ENCODE measurements at places on chromosomes 2 and 18. TPM values are rescaled to one million over a fixed set of nuclear protein-coding genes. Genes with fewer than 3 reads are reported as not detected.
A peak's percentile ranks its signal among the peaks of the same experiment; 100 is the strongest.

DNA sequence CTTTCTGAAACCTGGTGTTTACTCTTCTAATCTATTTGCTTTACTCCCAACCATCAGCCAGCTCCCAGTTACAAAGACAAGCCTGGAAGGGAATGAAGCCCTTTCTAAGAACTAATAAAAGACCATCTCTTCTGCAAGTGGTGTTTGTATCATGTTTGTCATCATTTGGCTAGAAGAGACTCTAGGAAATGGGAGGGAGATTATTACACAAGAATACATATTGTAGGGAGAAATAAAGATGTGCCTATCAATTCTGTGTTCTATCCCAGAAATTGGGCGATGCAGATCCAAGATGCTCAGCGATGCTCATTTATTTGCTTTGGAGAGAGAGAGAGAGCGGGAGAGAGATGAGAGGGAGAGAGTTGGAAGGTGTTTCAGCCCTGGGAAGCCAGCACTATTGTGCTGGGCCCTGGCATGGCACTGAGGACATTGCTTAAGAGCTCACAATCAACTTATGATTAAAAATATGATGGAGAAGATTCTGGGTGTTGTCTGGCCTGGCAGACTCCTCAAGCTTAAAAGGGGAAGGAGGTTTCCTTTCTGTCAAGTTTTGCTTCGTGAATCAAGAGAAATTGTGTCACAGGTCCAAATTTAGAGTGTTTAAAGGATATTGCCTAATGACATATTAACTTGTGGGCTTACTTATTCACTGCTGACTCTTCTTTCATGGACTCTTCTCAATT, 41.8 kb upstream of the AFF3 start:
- no peaks in the 10 kb centered on the region for H3K36me3 ChIP-seq
- no peak for DNase-seq
- H3K4me3 ChIP-seq: no peak overlapping the region
- no peak overlapping the region for H3K27ac ChIP-seq
- no peaks in the 10 kb centered on the region for H3K4me1 ChIP-seq

The PLCD4 gene
- 11.7 TPM for total RNA-seq

DNA sequence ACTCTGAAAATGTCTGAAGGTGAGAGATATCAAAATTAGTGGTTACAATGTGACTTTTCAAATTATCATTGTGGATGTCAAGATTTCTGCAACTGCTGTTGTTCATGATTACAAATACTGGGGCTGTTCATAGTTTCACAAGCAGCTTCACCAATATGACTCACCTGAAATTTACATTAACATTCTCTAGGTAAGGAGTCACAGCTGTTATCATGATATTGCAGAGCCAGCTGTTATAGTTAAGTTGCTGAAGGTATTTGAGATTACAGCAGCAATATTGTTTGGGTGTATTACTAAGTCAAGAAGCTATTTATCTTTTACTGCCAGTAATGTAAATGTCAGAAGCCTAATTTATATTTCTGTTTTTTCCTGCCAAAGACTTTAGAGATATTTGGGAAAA, 140.0 kb downstream of the MC4R start:
- no peaks in the 10 kb centered on the region for H3K36me3 ChIP-seq
- no peaks in the 10 kb centered on the region for H3K27me3 ChIP-seq
- DNase-seq: peak; percentile 89
- no peak overlapping the region for H3K4me3 ChIP-seq
- peaks cover 24% of the 10 kb centered on the region for H3K4me1 ChIP-seq

GRCh38 chr2:85566265-85566664, 5.0 kb upstream of the GGCX start:
- no peak for DNase-seq
- no peak overlapping the region for H3K4me3 ChIP-seq
- H3K27me3 ChIP-seq: no peaks in the 10 kb centered on the region
- H3K36me3 ChIP-seq: no peaks in the 10 kb centered on the region
- H3K4me1 ChIP-seq: no peaks in the 10 kb centered on the region
- no peak overlapping the region for H3K27ac ChIP-seq

The SRD5A2 gene
- 0.07 TPM for total RNA-seq

DNA sequence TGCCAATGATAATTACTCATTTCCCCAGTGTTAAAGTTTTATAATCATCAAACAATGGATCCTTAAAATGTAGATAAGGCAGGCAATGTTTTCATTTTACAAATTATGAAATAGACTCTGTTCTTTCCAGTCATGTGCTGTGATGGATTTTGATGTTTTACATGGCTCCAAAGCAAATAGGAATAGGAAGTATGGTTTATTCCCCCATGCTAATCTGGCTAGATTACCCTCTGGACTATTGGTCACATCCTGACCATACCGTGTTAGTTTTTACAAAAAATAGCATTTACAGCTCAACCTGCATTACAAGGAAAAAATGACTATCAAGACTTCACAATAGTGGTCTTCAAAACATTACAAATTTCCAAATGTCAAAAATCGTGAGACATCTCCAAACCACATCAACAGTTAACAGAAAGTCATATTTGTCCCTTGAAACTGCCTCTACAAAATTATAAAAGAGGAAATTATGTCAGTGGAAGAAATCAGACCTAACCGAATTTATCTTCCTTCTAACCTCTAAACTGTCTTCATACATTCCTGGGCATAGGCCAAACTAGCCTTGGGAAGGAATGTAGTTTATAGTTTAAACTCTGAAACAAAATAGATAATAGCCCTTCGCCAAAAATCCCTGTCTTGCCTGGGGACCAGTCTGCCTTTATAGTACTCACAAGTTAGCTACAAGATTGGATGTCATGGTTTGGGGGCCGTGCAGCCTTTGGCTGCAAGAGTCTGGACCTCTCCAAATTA, 1941.2 kb upstream of the CELF4 start:
- H3K27me3 ChIP-seq: no peaks in the 10 kb centered on the region
- DNase-seq: no peak
- no peak overlapping the region for H3K27ac ChIP-seq
- no peaks in the 10 kb centered on the region for H3K4me1 ChIP-seq
- H3K4me3 ChIP-seq: no peak overlapping the region

GRCh38 chr2:68176657-68177056, 19.0 kb downstream of the PNO1 start:
- H3K27ac ChIP-seq: no peak overlapping the region
- DNase-seq: no peak
- no peaks in the 10 kb centered on the region for H3K4me1 ChIP-seq
- no peak overlapping the region for H3K4me3 ChIP-seq
- H3K27me3 ChIP-seq: no peaks in the 10 kb centered on the region

The NDC80 gene
- total RNA-seq: 26.0 TPM

Data from PC-3 (cell line).